IMR-90 (cell line): ENCODE measurements at places on chromosomes 13 and 19. TPM values are rescaled to one million over a fixed set of nuclear protein-coding genes. Genes with fewer than 3 reads are reported as not detected.

- no peak for DNase-seq
Observed at GRCh38 chr13:27782151-27782550, 10.1 kb upstream of the GSX1 start.

DNA sequence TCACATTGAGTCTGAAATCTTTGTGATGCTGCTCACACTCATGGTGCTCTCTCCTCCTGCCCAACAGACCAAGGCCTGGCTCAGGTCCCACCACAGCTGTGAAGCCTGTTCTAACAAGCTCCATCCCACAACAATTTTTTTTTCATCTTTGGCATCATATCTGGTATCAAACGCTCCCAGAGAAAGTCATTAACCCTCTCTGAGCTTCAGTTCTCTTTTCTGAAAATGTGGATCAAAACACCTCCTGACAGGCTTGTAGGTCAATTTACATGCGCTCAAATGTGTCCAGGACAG is 224.4 kb downstream of the LACC1 start:
- DNase-seq: no peak

The REEP6 gene
- total RNA-seq: 1.3 and 1.7 TPM in 2 replicates

The KASH5 gene
- total RNA-seq: not detected in 2 replicates

DNA sequence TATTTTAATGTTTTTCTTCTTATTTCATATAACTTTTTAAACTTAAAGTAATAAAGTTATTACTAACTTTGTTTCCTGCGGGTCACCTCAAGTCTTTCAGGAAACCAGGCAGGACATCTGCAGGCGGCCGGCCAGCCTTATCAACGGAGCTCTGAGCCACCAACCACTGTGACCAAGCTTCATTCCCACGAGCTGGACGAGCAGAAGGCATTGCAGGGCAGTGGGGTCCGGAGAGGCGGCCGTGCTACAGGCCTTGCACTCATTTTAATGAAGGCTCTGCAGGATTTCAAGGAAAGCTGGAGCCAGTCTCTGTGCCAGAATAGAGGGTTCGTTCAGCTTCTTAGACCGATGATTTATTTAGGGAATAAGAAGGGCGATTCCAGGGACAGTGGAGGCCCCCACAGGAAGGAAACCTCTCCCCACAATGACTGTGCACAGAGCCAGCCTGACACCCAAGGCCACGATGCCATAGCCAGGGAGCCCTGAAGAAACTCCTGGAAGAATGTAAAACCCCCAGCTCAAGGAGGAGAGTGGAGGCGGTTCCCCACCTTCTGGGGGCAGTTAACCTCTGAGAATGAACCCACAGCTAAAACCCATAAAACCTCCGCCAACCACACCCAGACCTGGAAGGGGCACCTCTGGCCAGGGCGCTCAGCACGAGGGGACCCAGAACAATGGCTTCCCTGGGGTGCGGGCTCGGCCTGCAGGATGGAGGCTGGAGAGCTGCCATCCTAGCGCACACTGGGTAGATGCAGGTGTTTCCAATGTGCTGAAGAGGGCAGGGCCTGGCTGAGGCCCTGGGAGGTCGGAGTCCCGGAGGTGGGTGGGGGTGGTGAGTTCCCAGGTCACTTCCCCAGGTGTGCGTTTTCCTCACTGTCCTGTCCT is 75.0 kb downstream of the RASA3 start:
- DNase-seq: no peak

The MYH14 gene
- not detected in 2 replicates for total RNA-seq

GRCh38 chr19:8333767-8334457 is 9.2 kb downstream of the KANK3 start:
- no peak for DNase-seq

DNA sequence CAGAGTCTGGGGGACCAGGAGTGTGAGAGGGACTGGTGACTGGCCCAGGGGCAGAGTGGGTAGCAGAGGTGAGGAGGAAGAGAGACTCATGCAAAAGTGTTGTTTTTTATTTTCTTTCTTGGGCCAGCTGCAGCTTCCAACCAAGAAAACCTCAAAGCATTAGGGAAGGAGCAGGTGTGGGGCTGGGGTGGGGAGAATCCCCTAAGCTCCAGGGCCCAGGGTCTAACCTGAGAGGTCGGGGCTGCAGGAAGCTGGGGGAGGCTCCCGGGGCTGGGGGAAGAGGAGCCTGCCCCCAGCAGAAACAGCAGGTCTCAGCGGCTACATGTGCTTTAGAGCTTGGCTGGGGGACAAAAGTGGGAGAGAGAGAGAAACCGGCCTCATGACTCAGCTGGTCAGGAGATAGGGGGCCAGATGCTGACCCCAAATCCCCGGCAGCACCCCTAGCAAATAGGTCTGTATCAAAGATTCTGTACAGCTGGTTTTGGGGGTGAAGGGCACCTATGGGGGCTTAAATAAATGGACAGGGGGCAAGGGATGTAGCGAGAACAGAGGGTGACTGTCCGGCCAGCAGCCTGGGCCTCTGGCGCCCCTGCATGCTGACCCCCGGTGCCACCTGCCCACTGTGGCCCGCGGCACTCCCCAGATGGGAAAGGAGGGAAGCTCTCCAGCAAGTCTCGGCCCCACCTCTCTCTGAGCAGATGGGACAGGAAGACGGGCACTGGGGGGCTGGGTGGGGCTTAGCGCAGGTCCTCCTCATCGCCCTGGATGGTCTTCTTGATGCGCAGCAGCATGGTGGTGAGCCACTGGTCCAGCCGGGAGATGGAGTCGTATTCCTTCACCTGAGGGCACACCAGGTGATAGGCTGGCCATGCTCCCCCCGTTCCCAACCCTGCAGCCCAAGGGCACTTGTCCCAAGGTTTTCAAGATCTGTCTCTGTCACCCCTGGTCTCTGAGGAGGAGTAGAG is 3.8 kb upstream of the KPTN start:
- no peak for DNase-seq

DNA sequence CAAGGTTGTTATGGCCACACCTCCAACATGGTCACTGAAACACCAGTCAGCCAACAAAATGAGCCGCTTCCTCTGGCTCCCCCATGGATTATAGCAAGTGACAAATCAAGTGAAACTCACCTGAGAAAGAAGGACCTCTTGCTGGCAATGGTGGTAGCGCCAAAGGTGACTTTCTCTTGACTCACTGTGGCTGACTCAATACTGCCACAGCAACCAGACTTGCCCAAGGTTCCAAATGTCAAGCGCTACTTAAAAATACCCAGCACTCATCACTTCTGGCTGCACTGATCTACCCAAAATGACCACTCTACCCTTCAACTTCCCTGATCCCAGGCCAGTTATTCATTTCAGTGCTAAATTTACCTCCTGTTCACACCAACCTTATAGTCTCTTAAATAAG is 495.5 kb downstream of the FOXO1 start:
- DNase-seq: no peak

The ENOX1 gene
- total RNA-seq: 1.3 and 1.9 TPM in 2 replicates

The IER2 gene
- total RNA-seq: 7.7 and 17.5 TPM in 2 replicates

GRCh38 chr13:89827552-89827951 is 1519.9 kb upstream of the MIR17HG start:
- DNase-seq: no peak

The KCTD4 gene
- 0.56 and 0.72 TPM in 2 replicates for total RNA-seq

The ADGRE2 gene
- not detected in 2 replicates for total RNA-seq

DNA sequence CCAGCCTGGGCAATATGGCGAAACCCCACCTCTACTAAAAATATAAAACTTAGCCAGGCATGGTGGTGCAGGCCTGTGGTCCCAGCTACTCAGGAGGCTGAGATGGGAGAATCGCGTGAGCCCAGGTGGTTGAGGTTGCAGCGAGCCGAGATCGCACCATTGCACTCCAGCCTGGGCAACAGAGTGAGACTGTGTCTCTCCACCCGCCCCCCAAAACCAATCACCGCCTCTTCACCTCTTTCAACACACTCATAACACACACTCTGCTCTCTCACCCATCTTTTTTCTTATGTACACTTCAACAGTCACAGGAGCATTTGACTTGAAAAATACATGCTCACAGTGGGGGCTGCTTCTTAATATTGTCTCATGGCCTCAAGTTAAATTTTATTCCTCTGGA is 76.8 kb downstream of the ESD start:
- DNase-seq: no peak

- DNase-seq: no peak
Observed at GRCh38 chr19:51816711-51817110, 21.8 kb downstream of the FPR3 start.

- DNase-seq: peak; percentile 15
Observed at GRCh38 chr13:36880961-36881360, 39.1 kb downstream of the SMAD9 start.

GRCh38 chr13:43387880-43388279 is 364.5 kb downstream of the DNAJC15 start:
- DNase-seq: no peak

DNA sequence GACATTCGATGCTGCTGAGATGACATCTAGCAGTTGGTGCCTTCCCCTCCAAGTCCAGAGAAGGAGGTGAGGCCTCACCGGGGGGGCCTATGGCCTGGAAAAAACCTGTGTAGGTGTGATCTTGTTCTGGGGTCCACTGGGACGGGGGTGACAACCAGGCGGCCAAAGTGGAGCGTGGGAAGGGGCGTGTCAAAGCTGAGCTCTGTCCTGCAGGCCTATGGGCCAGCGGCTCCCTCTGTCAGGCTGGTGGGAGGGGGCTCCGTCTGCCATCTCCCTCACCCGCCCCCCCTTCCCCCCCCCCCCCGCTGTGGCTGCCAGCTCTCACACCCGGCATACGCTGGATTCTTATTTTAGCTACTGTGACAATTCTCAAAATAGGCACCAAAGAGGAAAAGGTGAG is 56.7 kb upstream of the UQCRFS1 start:
- no peak for DNase-seq

DNA sequence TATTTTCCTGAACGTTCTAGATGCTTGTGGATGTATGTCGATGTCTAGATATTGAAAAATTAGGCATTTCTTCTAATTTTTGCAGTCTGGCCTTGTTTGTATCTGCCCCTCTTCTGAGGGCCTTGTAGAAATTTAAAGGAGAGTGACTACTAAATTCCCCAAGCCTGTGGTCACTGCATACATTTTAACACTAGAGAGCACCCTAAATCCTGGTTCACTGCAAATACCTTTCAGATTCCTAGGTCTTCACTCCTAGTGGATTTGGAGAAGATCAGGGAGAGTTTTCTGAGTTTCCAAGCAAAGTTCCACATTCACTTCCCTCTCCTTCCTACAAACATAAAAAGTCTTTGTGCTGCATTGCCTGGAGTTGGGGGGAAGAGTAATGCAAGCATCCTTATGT is 1272.5 kb downstream of the OLFM4 start:
- DNase-seq: no peak

DNA sequence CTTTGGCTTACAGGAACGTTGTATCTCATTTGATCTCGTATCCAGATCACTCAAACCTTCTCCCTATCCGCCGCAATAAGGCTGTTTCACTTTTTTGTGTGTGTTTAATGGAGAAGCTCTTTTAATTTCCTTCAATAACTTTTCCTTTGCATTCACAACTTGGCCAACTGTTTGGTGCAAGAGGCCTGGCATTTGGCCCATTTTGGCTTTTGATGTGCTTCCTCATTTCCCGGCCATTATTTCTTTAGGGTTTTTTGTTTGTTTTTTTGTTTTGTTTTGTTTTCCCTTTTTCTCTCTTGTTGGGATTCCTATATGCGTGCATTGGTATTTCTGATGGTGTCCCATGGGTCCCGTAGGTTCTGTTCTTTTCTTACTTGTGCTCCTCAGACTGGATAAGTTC is 6.1 kb upstream of the UPF3A start:
- DNase-seq: no peak

The ZNF534 gene
- not detected in 2 replicates for total RNA-seq

The RLN3 gene
- total RNA-seq: not detected in 2 replicates

The OR4F17 gene
- not detected in 2 replicates for total RNA-seq

GRCh38 chr13:73633817-73634460 is 500.3 kb downstream of the KLF12 start:
- DNase-seq: no peak
